Glutamatergic neuron (in vitro differentiated cells): ENCODE measurements at places on chromosomes 1 and 21. TPM values are rescaled to one million over a fixed set of nuclear protein-coding genes. Genes with fewer than 3 reads are reported as not detected.

The FGR gene
- not detected for total RNA-seq

The MSH4 gene
- total RNA-seq = 0.20 TPM

The KRTAP7-1 gene
- not detected for total RNA-seq

The LHX8 gene
- total RNA-seq = not detected

The ACTN2 gene
- total RNA-seq = 2.7 TPM

The DMBX1 gene
- total RNA-seq = not detected

The TNFSF4 gene
- 0.34 TPM for total RNA-seq

The GREM2 gene
- total RNA-seq = 3.7 TPM

The TSPEAR gene
- total RNA-seq = not detected

The CASQ1 gene
- total RNA-seq = not detected

The TNFSF18 gene
- total RNA-seq = not detected

The FCRLA gene
- total RNA-seq = 0.39 TPM

The FH gene
- total RNA-seq = 51.0 TPM

The TUT4 gene
- total RNA-seq = 70.8 TPM

The SYTL1 gene
- 3.2 TPM for total RNA-seq

The VANGL2 gene
- 79.4 TPM for total RNA-seq

The FCRL4 gene
- not detected for total RNA-seq

The BRINP3 gene
- not detected for total RNA-seq

The LCE1B gene
- not detected for total RNA-seq

The AIRE gene
- not detected for total RNA-seq

The TXNDC12 gene
- total RNA-seq = 27.2 TPM

The LRRC41 gene
- 77.9 TPM for total RNA-seq

The ATP6V0B gene
- 208 TPM for total RNA-seq

The TMCO1 gene
- 74.9 TPM for total RNA-seq

The LCE1A gene
- not detected for total RNA-seq

The ACOT7 gene
- total RNA-seq = 175 TPM

The PTPN14 gene
- 1.7 TPM for total RNA-seq
